ENCODE measurements at places on chromosomes 13 and 19. TPM values are rescaled to one million over a fixed set of nuclear protein-coding genes. Genes with fewer than 3 reads are reported as not detected.

- H3K4me3 ChIP-seq: no peak overlapping the region
- H3K4me1 ChIP-seq: peaks cover 3% of the 10 kb centered on the region
- no peak for DNase-seq
- H3K27me3 ChIP-seq: no peaks in the 10 kb centered on the region
- no peak overlapping the region for H3K27ac ChIP-seq
Observed at GRCh38 chr19:50377517-50377916, 1.3 kb downstream of the NR1H2 start.

GRCh38 chr19:11434703-11435056 lies 241 bp downstream of the ODAD3 start:
- H3K4me3 ChIP-seq: peak overlapping the region; percentile 96
- H3K27me3 ChIP-seq: no peaks in the 10 kb centered on the region
- H3K36me3 ChIP-seq: peaks cover 29% of the 10 kb centered on the region
- DNase-seq: no peak

- H3K27ac ChIP-seq: peak overlapping the region; percentile 79
- no peak for DNase-seq
- no peak overlapping the region for H3K4me3 ChIP-seq
- H3K36me3 ChIP-seq: peaks cover 75% of the 10 kb centered on the region
Observed at GRCh38 chr13:51257187-51257586, 35.0 kb downstream of the FAM124A start.

The PRR20E gene
- total RNA-seq: not detected

- DNase-seq: no peak
- no peaks in the 10 kb centered on the region for H3K27me3 ChIP-seq
- no peak overlapping the region for H3K27ac ChIP-seq
- H3K36me3 ChIP-seq: peaks cover 22% of the 10 kb centered on the region
- no peak overlapping the region for H3K4me3 ChIP-seq
Observed at GRCh38 chr19:52231154-52231910, 38.1 kb upstream of the ZNF766 start.

DNA sequence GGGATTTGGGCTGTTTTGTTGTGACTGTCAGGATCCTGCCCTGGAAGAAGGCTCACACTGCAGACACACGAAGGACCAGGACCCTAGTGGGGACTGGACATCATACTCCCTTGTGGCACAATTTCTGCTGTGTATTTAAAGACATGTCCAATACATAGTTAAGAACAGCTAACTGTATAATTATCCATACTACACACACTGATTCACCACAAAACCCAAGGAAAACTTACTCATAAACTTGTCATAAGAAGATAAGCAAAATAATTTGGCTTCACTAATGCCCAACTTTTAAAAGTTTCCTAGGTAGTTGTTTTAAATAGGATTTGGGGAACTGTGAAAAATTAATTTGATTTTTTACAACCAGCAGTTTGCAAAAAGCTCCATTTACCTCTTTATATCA lies 46.1 kb downstream of the LATS2 start:
- no peak overlapping the region for H3K27ac ChIP-seq
- H3K27me3 ChIP-seq: no peaks in the 10 kb centered on the region
- DNase-seq: no peak
- peaks cover 35% of the 10 kb centered on the region for H3K4me1 ChIP-seq
- H3K4me3 ChIP-seq: no peak overlapping the region

The PRKCG gene
- total RNA-seq: 23.0 TPM

DNA sequence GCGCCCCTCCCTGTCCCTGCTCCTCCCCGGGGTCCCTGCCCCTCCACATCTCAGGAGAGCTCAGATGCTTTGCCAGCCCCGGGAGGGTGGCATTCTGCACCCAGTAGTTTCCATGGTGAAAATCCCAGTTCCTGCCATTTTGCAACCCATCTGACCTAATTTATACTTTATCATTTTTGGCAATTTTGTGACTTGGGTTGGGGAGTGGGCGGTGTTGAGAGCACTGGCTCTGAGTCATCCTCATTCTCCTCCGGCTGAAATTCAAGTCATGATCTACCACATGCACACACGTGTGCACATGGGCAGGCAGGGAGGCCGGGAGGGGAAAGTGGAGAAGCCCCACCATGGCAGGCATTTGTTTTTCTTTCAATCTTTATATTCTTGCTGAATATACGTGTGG lies 208.6 kb downstream of the URI1 start:
- DNase-seq: no peak
- no peaks in the 10 kb centered on the region for H3K36me3 ChIP-seq
- no peak overlapping the region for H3K27ac ChIP-seq
- no peak overlapping the region for H3K4me3 ChIP-seq

The TRIP10 gene
- 61.5 TPM for total RNA-seq

The SIGLEC12 gene
- total RNA-seq: not detected

The KLK3 gene
- 0.13 TPM for total RNA-seq

GRCh38 chr19:14135355-14135754 lies 1.0 kb downstream of the ASF1B start:
- H3K27me3 ChIP-seq: no peaks in the 10 kb centered on the region
- peak overlapping the region; percentile 53 for H3K27ac ChIP-seq
- DNase-seq: no peak
- peaks cover 11% of the 10 kb centered on the region for H3K36me3 ChIP-seq
- peaks cover 19% of the 10 kb centered on the region for H3K4me1 ChIP-seq

- H3K4me3 ChIP-seq: no peak overlapping the region
- H3K27me3 ChIP-seq: no peaks in the 10 kb centered on the region
Observed at GRCh38 chr13:61036715-61037114, 378.9 kb downstream of the PCDH20 start.

The CNN1 gene
- total RNA-seq: 17.4 TPM

- no peak for DNase-seq
- H3K4me1 ChIP-seq: peaks cover 19% of the 10 kb centered on the region
- peaks cover 14% of the 10 kb centered on the region for H3K36me3 ChIP-seq
- H3K27me3 ChIP-seq: no peaks in the 10 kb centered on the region
Observed at GRCh38 chr13:54934121-54934520, 1905.5 kb downstream of the OLFM4 start.

GRCh38 chr13:40230833-40231266 lies 435.6 kb downstream of the FOXO1 start:
- no peak overlapping the region for H3K27ac ChIP-seq
- H3K4me1 ChIP-seq: peaks cover 3% of the 10 kb centered on the region
- H3K36me3 ChIP-seq: no peaks in the 10 kb centered on the region
- H3K27me3 ChIP-seq: no peaks in the 10 kb centered on the region
- no peak for DNase-seq

The C13orf46 gene
- 0.37 TPM for total RNA-seq

The S1PR4 gene
- 0.28 TPM for total RNA-seq

GRCh38 chr13:80744147-80744914 lies 403.4 kb upstream of the SPRY2 start:
- no peak for DNase-seq
- no peaks in the 10 kb centered on the region for H3K27me3 ChIP-seq
- no peaks in the 10 kb centered on the region for H3K4me1 ChIP-seq
- no peaks in the 10 kb centered on the region for H3K36me3 ChIP-seq

GRCh38 chr19:33005440-33005839 lies 33.4 kb downstream of the FAAP24 start:
- H3K27ac ChIP-seq: peak overlapping the region; percentile 57
- H3K4me3 ChIP-seq: peak overlapping the region; percentile 23
- peaks cover 11% of the 10 kb centered on the region for H3K4me1 ChIP-seq
- DNase-seq: no peak
- H3K27me3 ChIP-seq: no peaks in the 10 kb centered on the region

The KRTDAP gene
- total RNA-seq: 3.2 TPM

DNA sequence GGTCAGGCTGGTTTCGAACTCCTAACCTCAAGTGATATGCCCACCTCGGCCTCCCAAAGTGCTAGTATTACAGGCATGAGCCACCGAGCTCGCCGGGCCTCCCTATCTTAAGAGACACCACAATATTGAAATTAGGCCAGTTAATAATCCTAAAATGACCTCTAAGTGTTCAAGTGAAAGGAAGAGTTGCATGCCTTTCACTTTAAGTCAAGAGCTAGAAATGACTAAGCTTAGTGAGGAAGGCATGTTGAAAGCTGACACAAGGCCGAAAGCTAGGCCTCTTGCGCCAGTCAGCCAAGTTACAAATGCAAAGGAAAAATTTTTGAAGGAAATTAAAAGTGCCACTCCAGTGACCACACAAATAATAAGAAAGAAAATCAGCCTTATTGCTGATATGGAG lies 144.5 kb upstream of the FNDC3A start:
- H3K27me3 ChIP-seq: peaks cover 4% of the 10 kb centered on the region
- no peak overlapping the region for H3K4me3 ChIP-seq
- no peak overlapping the region for H3K27ac ChIP-seq

The GJB6 gene
- not detected for total RNA-seq

The F7 gene
- total RNA-seq: 0.26 TPM

DNA sequence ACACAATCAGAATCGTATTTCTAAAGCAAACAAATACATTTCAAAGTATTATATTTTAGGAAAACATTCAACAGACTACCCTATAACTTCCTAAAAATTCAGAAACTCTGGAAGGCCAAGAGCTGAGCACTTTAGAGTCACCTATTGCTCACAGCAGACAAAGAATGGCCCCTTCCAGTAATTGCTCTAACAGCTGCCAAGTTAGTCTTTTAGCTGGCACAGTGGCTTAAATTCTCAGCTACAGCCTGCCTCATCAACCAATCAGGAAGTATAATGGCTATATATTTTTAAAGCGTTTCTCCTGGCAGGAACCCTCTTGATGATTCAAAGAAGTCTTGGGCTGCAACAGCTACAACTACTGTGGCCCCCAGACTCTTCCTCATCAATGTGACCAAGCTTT lies 14.9 kb upstream of the SLITRK5 start:
- H3K27ac ChIP-seq: no peak overlapping the region
- H3K27me3 ChIP-seq: no peaks in the 10 kb centered on the region
- DNase-seq: no peak
- no peak overlapping the region for H3K4me3 ChIP-seq
- H3K4me1 ChIP-seq: peaks cover 12% of the 10 kb centered on the region

- H3K27ac ChIP-seq: no peak overlapping the region
- H3K27me3 ChIP-seq: no peaks in the 10 kb centered on the region
- H3K4me1 ChIP-seq: peaks cover 17% of the 10 kb centered on the region
- no peaks in the 10 kb centered on the region for H3K36me3 ChIP-seq
Observed at GRCh38 chr13:45781553-45782326, 69.8 kb downstream of the SIAH3 start.

DNA sequence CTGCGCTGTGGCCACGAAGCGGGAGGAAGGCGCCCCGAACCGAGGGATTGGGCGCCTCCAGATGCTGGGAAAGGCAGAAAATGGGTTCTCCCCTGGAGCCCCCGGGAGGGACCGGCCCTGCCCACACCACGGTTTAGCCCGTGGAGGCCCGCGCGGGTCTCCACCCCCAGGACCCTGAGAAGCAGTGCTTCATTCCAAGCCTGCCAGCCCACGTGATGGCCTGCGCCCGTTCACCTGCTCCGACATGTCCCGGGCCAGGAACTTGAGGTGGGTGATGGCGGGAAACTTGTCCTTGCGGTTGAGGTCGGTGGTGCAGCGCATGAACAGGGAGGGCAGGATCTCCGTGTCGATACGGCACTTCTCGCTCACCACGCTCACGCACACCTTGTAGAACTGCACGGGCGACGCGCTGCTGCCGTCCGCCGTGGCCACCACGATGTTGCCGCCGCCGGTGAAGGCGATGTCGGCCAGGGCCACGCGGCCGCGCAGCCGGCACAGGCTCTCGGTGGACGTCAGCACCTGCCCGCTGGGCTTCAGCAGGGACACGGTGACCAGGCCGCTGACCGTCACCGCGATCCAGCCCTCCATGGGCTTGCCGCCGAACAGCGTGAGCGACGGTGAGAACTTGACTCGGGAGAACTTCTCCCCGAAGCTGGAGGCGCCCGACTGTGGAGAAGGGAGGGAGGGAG lies 7.3 kb downstream of the MED16 start:
- H3K4me3 ChIP-seq: no peak overlapping the region
- peaks cover 18% of the 10 kb centered on the region for H3K36me3 ChIP-seq
- no peaks in the 10 kb centered on the region for H3K4me1 ChIP-seq
- no peaks in the 10 kb centered on the region for H3K27me3 ChIP-seq
- no peak overlapping the region for H3K27ac ChIP-seq
- no peak for DNase-seq

The BSPH1 gene
- total RNA-seq: not detected

- no peak overlapping the region for H3K27ac ChIP-seq
- H3K4me3 ChIP-seq: no peak overlapping the region
- H3K36me3 ChIP-seq: no peaks in the 10 kb centered on the region
- H3K4me1 ChIP-seq: peaks cover 15% of the 10 kb centered on the region
Observed at GRCh38 chr13:66659286-66659685, 570.9 kb downstream of the PCDH9 start.

DNA sequence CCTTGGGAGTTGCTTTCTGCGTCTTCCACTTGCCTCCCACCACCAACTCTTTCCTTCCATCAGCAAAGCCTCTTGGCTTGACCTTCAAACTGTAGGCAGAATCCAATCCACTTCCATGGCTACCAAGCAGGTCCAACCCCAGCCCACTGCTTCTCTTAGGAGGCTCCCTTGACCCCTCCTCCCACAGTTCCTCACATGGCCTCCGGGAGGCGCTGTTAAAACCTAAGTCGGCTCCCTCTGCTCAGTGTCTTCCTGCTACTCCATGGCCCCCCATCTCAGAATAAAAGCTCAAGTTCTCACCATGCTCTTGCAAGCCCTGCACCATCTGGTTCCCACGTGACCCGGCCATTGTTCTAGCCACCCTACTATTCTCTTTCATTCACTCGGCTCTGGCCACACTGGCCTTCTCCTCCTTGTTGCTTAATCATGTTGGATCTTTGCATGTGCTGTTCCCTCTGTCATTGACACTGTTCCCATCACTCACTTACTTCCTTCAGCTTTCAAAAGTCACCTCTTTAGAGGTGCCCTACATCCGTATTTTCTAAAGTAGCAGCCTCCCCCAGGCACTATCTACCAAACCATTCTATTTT lies 7.5 kb downstream of the IZUMO2 start:
- DNase-seq: peak; percentile 68
- H3K36me3 ChIP-seq: peaks cover 2% of the 10 kb centered on the region
- H3K4me3 ChIP-seq: no peak overlapping the region
- peaks cover 21% of the 10 kb centered on the region for H3K4me1 ChIP-seq
- peaks cover 32% of the 10 kb centered on the region for H3K27me3 ChIP-seq

The GJA3 gene
- 0.82 TPM for total RNA-seq

DNA sequence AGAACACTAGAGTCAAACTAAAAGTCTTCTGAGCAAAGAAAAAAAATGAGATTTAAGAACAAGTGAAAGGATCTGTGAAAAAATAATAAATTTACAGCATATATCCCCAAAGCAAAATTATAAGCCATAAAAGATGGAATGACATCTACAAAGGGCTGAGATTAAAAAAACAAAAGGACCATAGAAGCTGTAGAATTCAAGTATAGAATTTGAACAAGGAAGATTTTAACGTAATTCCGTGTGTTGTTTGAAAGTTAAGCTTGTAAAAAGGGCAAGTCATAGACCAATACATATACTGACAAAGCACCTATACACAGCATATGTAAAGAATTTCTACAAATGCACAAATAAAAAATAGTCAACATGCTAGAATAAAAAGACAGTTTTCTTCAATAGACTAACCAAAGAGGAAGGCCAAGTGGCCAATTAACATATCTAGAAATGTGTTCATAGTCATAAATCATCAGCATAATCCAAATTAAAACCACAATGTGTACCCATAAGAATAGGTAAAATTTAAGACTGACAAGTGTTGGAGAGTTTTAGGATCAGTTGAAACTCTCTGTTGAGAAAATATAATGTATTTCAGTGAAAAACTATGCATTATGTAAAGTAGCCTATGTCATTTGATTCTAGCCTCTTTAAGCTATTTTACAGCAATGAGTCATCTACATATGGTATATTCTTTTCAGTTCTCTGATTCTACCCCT lies 674.9 kb downstream of the OLFM4 start:
- H3K27me3 ChIP-seq: peaks cover 4% of the 10 kb centered on the region
- no peak for DNase-seq
- peaks cover 6% of the 10 kb centered on the region for H3K4me1 ChIP-seq

GRCh38 chr13:114078461-114079451 lies 53.7 kb downstream of the RASA3 start:
- no peak overlapping the region for H3K4me3 ChIP-seq
- H3K27me3 ChIP-seq: no peaks in the 10 kb centered on the region
- 0 out of 2 replicates have a peak, but pooled peaks cover 5% of the 10 kb centered on the region for H3K4me1 ChIP-seq
- H3K27ac ChIP-seq: peak overlapping the region; percentile 41
